Stimulated activated CD8-positive, alpha-beta memory T cell treated with anti-CD3 and anti-CD28 coated beads, Interleukin-12 subunit alpha, Interleukin-12 subunit beta, amount 100 ng/mL, for 4 hours (primary cell): ENCODE measurements at places on chromosomes 3 and 15.

DNA sequence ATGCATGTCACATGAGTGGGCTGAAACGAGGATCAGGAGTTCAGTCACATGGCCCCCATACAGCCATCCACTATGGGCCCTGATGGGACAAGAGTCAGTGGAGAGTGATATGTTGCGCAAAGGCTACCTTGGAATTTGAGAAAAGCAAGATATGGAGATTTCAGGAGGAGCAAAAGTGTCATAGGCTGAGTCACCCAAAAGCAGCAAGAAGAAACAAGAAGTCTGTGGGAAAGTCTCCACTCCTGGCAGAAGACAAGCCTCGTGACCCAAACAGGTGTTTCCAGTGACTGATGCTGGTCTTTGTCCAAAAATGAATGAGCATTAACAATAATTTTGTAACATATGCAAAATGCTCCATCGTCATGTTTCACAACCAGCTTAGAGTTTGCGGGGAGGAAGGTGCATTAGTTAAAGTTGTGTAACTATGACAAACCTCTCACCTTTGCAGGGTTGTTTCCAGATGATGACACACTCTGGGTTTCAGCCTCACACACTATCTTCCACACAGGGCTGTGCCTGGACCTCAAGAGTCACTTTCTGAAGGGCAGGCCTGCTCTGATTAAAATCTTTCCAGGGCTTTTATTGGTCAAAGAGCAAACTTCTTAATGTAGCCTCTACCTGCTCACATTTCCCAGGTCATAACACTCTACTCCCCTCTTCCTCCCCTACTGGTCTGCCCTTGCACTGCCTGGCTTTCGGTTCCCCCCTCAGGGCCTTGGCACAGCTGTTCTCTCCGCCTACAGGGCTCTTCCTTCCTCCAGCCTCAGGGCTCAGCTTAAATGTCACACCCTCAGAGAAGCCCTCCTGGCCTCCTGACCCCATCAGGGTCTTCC, 3.9 kb upstream of the DNASE1L3 start:
- no peak for DNase-seq

DNA sequence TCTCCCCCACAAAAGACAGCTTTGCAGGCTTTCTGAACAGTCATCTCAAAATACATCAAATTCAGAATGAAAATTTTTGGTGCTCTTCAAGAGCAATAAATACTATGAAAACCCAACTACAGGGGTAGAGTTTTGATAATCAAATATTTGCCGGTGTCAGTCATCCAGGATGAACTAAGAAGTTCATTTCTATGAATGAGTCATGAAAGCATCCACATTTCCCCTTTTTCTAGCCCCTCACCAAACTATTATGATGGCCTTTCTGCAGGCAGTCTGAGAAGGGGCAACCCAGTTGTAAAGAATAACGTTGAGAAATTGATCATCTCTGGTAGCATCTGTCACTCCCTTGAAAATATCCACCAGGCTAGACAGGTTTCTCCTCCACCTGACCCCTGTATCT, 3.1 kb upstream of the LPCAT4 start:
- DNase-seq = no peak

DNA sequence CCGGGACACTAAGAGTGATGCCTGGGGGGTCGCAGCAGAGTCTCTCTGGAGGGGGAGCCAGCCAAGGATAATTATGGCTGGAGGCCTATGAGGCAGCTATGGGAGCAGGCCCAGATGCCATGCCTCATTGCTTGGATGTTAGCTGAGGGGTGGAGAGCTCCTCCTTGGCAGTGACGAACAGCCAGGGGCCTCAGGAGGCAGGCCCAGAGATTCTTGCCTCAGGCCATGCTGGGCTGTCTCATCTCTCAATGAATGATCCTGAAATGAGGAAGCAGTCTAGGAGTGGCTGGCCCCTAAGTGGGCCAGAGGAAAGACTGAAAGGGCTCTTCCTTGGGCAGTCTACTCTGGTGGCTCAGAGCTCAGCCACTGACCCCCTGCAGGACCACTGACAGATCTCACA, 21.3 kb downstream of the KIF9 start:
- no peak for DNase-seq

DNA sequence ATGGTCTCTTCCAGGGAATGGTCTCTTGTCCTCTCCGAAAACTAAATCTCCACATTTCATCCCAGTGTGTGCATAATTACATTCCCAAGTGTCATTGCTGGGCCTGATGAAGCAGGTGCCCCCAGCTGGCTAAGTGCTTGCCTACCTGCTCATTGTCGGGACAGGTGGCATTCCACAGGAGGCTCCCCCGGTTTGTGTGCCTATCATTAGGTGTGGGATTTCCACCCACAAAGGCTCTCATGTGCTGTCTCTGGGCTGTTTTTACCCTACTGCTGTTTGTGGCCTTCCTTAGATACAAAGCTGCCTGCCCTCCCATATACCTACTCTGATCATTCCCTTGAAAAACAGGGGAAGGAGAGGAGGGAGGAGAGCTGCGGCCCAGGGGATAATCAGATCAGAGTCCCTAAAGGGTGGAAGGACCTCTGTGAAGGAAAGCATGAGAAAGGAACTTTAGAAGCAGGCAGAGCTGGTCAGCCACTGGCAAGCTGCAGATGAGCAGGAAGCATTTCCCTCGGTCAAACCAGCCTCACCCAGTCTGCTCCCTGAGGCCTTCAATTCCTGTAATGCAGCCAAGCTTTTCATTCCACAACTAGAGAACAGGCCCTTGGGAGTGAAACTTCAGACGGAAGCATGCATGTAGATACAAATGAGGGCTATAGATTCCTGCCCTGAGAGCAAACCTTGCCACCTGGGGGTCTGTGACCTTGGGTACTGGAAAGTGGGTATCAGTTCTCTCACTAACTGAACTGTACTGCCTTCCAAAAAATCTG, 60.7 kb upstream of the HEG1 start:
- DNase-seq = no peak

GRCh38 chr3:170585008-170585936, 603 bp downstream of the SLC7A14 start:
- no peak for DNase-seq

DNA sequence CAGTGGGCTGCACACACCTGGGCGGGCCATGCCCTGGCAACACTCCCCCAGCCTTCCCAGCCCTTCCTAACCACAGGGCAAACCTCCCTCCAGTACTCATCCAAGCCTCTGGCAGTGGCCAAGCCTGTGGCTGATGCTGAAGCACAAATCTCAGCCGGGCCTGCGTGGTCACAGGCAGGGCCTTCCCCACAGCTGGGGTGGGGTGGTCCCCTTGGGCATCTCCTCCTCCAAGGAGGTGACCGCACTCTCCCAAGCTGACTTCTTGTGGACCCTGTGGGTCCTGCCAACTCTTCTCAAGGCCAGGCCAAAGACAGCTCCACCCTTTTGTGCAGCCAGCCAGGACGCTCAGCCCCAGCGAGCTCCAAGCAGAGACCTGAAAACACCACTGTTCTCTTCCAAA, 21.4 kb downstream of the GRAMD2A start:
- no peak for DNase-seq

- DNase-seq = peak; percentile 0
These were observed 53.7 kb downstream of the CCDC54 start for GRCh38 chr3:107430996-107431245.

- DNase-seq = no peak
These were observed 37.7 kb downstream of the SLMAP start for GRCh38 chr3:57793737-57794187.

DNA sequence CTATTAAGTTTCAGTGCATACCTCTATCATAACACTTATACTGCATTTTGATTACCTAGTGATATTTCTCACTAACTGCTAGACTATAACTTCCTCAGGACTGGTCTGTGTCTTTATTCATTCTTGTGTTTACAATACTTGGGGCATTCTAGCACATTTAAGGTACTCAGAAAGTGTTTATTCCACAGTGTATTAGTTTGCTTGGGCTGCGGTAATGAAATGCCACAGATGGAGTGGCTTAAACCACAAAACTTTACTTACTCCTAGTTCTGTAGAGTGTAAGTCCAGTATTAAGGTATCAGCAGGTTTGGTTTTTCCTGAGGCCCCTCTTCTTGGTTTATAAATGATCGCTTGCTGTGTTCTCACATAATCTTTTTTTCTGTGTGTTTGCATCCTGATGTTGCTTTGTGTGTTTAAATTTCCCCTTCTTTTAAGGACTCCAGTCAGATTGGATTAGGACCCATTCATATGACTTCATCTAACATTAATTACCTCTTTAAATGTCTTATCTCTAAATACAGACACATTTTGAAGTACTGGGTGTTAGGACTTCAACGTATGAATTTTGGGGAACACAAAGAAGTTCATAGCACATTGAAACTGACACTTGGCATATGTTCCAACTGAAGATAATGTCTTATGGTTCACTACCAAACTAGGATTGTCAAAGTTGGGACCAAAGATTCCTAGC, 23.9 kb downstream of the RNF111 start:
- no peak for DNase-seq

GRCh38 chr15:58545307-58546065, 113.7 kb downstream of the LIPC start:
- DNase-seq = no peak

GRCh38 chr3:40925231-40925630, 274.1 kb upstream of the CTNNB1 start:
- no peak for DNase-seq
